CD4-positive, CD25-positive, alpha-beta regulatory T cell (primary cell): ENCODE measurements at places on chromosomes 4 and X. TPM values are rescaled to one million over a fixed set of nuclear protein-coding genes. Genes with fewer than 3 reads are reported as not detected.

DNA sequence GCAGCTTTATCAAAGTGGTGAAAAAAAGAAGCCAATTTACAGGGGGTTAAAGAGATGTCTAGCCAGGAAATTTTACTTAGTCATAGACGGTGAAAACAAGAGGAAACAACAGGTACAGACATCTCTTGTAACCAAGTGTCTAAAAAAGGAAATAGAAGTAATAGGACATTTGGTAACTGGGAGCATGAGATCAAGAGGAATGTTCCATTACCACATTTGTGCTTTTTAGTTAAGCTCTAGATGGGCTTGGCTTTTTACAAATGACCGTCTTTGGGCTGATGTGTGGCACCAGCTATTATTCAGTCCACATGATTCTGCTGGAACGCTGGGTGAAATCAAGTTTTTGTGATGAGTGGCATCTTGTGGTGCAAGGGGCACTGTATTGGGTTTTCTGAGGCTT, 179.5 kb downstream of the SMIM20 start:
- H3K4me1 ChIP-seq: peaks cover 3% of the 10 kb centered on the region
- H3K4me3 ChIP-seq: no peak overlapping the region
- no peaks in the 10 kb centered on the region for H3K27me3 ChIP-seq
- no peak overlapping the region for H3K27ac ChIP-seq

GRCh38 chr4:16289897-16290554, 63.8 kb upstream of the TAPT1 start:
- peaks cover 2% of the 10 kb centered on the region for H3K27me3 ChIP-seq
- H3K27ac ChIP-seq: no peak overlapping the region
- no peaks in the 10 kb centered on the region for H3K36me3 ChIP-seq

The IL13RA2 gene
- not detected for polyA plus RNA-seq

The SSX4B gene
- polyA plus RNA-seq: not detected

The CYBB gene
- 1.2 TPM for polyA plus RNA-seq

GRCh38 chrX:102833136-102833535, 103.9 kb upstream of the RAB40AL start:
- DNase-seq: no peak
- no peaks in the 10 kb centered on the region for H3K36me3 ChIP-seq
- H3K27me3 ChIP-seq: no peaks in the 10 kb centered on the region
- H3K4me3 ChIP-seq: no peak overlapping the region
- no peaks in the 10 kb centered on the region for H3K4me1 ChIP-seq
- H3K27ac ChIP-seq: no peak overlapping the region

GRCh38 chr4:23401572-23401971, 488.3 kb downstream of the PPARGC1A start:
- H3K4me1 ChIP-seq: no peaks in the 10 kb centered on the region
- H3K36me3 ChIP-seq: no peaks in the 10 kb centered on the region
- H3K27ac ChIP-seq: no peak overlapping the region
- no peak overlapping the region for H3K4me3 ChIP-seq
- no peaks in the 10 kb centered on the region for H3K27me3 ChIP-seq

DNA sequence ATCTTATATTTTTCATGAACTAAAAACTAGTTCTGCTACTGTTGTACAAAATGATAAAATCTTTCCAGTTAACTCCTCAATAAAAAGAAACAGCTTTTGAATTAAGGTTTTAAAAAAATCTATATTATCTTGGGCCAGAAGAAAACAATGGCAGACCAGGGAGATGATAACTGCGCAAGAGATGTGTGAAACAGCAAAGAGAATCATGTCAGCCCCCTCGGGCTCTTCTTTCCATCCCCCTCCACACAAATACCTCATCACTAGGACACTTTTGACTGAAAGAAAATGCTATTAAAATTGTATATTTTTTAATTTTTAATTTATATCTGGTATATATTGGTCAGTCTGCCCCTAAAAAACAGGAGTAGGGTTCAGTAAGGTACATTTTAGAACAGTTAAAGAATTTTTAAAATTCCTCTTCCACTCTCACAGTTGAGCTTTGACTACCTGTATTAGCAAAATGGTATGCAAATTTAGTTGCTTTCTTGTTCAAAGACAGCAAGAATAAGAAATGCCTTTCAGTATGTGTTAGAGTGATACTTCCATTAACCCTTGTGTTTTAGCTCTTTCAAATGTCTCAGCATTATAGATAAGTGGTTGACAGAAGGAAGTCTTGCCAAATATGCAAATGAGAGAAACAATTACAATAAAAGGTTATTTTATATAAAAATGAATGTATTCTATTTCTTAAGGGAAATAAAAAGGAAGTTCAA, 36.4 kb upstream of the LCORL start:
- peak overlapping the region; percentile 59 for H3K4me3 ChIP-seq

DNA sequence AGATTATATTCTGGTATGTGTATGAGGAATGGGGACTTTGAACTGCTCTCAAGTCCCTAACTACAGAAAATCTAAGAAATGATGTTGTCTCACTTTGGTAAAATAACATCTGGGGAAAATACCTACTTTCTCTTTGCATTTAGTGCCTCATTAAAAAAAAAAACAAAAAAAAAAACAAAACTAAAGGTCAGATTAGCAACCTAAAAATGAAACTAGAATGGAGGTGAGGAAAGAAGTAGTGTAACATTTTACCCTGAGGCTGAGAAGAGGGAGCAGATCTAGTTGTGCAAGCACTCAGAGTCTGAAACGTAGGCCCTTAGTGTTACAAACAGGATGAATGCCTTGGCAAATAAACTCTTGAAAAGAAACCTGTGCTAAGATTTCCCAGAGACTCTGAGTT, 56.0 kb downstream of the VGLL1 start:
- H3K27ac ChIP-seq: peak overlapping the region; percentile 74
- H3K4me3 ChIP-seq: peak overlapping the region; percentile 56
